ENCODE measurements at places on chromosomes 3 and 15. TPM values are rescaled to one million over a fixed set of nuclear protein-coding genes. Genes with fewer than 3 reads are reported as not detected.

RFTN1 gene
- total RNA-seq: 20.8 TPM

CFAP100 gene
- 21.4 TPM for total RNA-seq

IGDCC3 gene
- total RNA-seq: 6.5 TPM

NCEH1 gene
- 3.3 TPM for total RNA-seq

SRPRB gene
- total RNA-seq: 42.7 TPM

CTXN2 gene
- 0.25 TPM for total RNA-seq

CADM2 gene
- 4.0 TPM for total RNA-seq

CPNE4 gene
- total RNA-seq: 8.4 TPM

GHSR gene
- total RNA-seq: 1.2 TPM

WWTR1 gene
- 47.0 TPM for total RNA-seq

CMTM8 gene
- 2.5 TPM for total RNA-seq

MYNN gene
- 22.4 TPM for total RNA-seq
